ENCODE measurements at places on chromosomes 3 and 15. TPM values are rescaled to one million over a fixed set of nuclear protein-coding genes. Genes with fewer than 3 reads are reported as not detected.
A peak's percentile ranks its signal among the peaks of the same experiment; 100 is the strongest.

GRCh38 chr15:47715856-47716445 is 1.4 kb upstream of the SEMA6D start:
- no peak overlapping the region for H3K27ac ChIP-seq
- DNase-seq, result no peak
- H3K27me3 ChIP-seq, result peaks cover 29% of the 10 kb centered on the region

GRCh38 chr3:43370293-43370980 is 84.1 kb downstream of the SNRK start:
- no peak overlapping the region for H3K4me3 ChIP-seq
- H3K27ac ChIP-seq, result no peak overlapping the region
- DNase-seq, result no peak
- H3K27me3 ChIP-seq, result no peaks in the 10 kb centered on the region
- H3K36me3 ChIP-seq, result no peaks in the 10 kb centered on the region

DNA sequence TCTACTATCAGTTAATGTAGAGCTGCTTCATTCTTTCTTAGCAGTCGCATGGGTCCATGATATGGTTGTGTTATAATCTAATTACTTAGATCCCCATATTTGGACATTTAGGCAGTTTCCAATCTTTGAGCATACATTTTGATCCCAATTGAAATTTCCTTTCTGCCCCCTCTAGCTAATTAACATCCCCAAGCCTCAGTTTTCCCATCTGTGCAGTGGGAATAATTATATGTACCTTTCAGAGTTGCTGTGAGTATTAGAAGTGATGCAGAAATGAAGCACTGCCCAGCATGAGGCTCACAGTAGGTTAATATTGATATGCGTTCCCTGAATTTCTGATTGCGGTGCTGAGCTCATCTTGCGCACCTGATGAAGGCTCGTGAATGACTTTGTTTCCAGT is 21.8 kb downstream of the SPSB4 start:
- peaks cover 5% of the 10 kb centered on the region for H3K4me1 ChIP-seq
- no peak for DNase-seq
- H3K36me3 ChIP-seq, result no peaks in the 10 kb centered on the region
- no peak overlapping the region for H3K27ac ChIP-seq
- no peaks in the 10 kb centered on the region for H3K27me3 ChIP-seq
- H3K4me3 ChIP-seq, result no peak overlapping the region

PDZRN3 gene
- total RNA-seq, result not detected

- H3K4me3 ChIP-seq, result no peak overlapping the region
- no peaks in the 10 kb centered on the region for H3K27me3 ChIP-seq
- no peaks in the 10 kb centered on the region for H3K4me1 ChIP-seq
These were observed 58.5 kb upstream of the RAP2B start for GRCh38 chr3:153103406-153103945.

DNA sequence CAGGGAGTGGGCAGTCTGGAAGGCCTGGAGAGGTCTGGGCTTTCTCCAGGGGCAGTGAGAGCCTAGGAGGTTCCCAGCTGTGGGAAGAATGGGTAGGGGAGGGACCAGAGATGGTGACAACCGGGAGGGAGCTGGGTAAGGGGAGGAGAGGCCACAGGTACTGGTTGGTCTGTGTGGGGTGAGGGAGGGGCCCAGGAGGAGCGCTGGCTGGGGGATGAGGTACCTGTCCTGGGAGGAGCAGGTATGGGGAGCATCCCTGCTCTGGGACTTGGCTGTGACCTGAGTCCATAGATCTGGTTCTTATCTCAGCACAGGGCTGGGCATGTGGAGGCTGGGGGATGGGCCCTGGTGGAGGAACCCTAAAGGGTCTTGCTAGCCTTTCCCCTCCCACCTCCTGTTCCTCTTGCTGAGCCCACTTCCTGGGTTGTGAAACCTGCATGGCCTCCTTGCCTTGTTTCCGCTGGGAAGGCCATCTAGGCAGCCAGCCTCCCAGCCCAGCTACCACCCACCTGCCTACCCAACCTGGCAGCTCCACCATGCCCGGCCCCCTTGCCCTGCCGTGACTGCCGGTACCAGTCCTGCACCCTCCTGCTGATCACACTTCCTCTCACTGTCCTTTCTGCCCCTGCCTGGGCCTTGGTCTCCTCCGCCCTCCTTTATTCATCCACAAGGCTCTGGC is 11.0 kb downstream of the PRKCD start:
- peaks cover 40% of the 10 kb centered on the region for H3K4me1 ChIP-seq
- H3K36me3 ChIP-seq, result peaks cover 2% of the 10 kb centered on the region
- H3K27ac ChIP-seq, result no peak overlapping the region
- no peaks in the 10 kb centered on the region for H3K27me3 ChIP-seq

- peaks cover 20% of the 10 kb centered on the region for H3K4me1 ChIP-seq
- H3K27me3 ChIP-seq, result no peaks in the 10 kb centered on the region
- H3K4me3 ChIP-seq, result no peak overlapping the region
- peaks cover 1% of the 10 kb centered on the region for H3K36me3 ChIP-seq
- DNase-seq, result no peak
- no peak overlapping the region for H3K27ac ChIP-seq
These were observed 23.5 kb downstream of the MYO5A start for GRCh38 chr15:52505151-52505550.

DNA sequence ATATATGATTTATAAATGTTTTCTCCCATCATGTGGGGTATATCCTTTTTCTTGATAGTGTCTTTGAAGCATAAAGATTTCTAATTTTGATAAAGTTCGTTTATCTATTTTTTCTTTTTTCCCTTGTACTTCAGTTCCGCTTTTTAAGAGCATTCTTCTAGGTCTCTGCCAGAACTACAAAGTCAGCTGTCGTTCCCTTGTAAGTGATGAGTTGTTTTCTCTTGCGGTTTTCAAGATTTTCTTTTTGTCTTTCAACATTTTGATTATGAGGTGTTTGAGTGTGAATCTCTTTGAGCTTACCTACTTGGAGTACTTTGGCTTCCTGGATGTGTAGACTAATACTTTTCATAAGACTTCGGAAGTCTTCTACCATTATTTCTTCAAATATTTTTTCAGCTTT is 9.3 kb upstream of the PRICKLE2 start:
- H3K27ac ChIP-seq, result no peak overlapping the region
- no peaks in the 10 kb centered on the region for H3K36me3 ChIP-seq
- no peak overlapping the region for H3K4me3 ChIP-seq
- H3K27me3 ChIP-seq, result peaks cover 6% of the 10 kb centered on the region
- no peak for DNase-seq

DNA sequence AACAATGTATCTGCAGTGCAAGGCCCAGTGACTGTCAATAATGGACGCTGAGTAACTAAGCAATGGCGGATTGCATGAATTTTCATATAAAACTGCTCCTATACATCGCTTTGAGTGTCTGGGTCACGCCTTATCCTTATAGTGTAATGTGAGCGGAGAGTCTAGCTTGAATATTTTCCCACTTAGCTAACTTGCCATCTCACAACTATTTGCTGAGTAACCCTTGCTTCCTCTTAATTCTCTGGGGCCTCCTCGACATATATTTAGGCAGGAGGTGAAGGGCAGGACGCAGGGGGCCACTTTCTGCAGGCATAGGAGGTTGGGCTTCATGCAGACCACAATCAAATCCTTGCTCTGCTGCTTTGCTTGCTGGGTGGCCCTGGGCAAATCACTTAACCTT is 24.0 kb downstream of the ST8SIA2 start:
- no peaks in the 10 kb centered on the region for H3K4me1 ChIP-seq
- no peak for DNase-seq
- H3K4me3 ChIP-seq, result no peak overlapping the region

GRCh38 chr3:64863226-64864212 is 175.7 kb upstream of the ADAMTS9 start:
- no peak overlapping the region for H3K27ac ChIP-seq
- H3K4me3 ChIP-seq, result no peak overlapping the region
- H3K27me3 ChIP-seq, result no peaks in the 10 kb centered on the region

ZCWPW2 gene
- total RNA-seq, result 0.68 TPM

DNA sequence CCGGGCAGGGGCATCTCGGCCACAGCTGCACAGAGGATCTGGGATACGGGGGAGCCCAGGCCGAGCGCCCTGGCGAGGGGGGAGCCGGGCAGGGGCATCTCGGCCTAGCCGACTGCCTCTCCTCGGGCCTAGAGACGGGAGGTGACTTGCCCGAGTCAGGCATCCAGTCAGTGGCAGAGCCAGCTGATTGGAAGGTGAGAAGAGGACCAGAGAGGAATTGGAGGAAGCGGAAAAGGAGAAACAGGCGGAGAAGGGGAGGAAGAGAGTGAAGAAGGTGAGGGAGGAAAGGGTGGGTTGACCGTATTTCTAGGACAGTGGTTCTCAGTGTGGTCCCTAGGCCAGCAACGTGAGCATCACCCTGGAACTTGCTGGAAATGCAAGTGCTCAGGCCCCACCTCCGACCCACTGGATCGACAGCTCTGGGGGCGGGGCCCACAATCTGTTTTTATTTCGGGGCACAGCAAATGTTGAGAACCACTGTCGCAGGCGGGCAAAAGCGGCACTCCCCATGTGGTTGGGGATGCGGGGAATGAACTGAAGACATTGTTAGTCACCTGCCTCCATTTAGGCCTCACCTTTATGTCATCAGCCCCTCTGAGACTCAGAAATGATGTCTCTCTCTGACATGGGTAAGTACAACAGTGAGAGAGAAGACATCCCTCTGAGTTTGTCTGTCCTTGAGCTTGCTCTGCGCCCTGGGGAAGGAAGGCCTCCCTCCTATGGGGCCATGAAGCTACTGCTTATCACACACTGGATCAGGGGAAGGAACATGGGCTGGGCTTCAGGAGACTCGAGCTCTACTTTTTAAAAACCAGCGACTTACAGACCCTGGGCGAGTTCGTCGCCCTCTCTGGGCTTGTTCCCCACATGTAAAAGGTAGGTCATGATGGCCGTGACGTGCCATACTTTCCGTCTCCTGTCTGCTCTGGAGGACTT is 1.0 kb upstream of the MELTF start:
- peak overlapping the region; percentile 12 for H3K4me3 ChIP-seq
- no peak overlapping the region for H3K27ac ChIP-seq
- H3K4me1 ChIP-seq, result peaks cover 4% of the 10 kb centered on the region
- no peaks in the 10 kb centered on the region for H3K36me3 ChIP-seq

DNA sequence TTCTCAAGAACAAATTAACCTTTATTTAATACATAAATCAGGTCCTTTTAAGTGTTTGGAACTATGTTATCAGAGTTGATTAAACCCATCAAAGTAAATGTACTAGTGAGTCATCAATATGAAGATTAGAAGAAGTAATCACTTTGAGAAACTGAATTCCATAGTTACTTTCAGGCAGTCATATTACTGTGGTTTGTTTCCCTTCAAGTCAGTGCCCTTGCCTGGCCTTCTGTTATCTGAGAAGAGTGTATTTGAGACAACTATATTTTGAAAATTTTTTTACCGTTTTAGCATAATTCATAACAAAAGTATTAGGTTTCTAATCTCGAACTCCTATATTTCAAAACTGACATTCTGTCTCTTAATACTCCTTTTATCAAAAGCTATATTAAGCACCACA is 73.6 kb downstream of the GMPS start:
- no peaks in the 10 kb centered on the region for H3K4me1 ChIP-seq
- peaks cover 19% of the 10 kb centered on the region for H3K36me3 ChIP-seq
- no peak overlapping the region for H3K27ac ChIP-seq

DNA sequence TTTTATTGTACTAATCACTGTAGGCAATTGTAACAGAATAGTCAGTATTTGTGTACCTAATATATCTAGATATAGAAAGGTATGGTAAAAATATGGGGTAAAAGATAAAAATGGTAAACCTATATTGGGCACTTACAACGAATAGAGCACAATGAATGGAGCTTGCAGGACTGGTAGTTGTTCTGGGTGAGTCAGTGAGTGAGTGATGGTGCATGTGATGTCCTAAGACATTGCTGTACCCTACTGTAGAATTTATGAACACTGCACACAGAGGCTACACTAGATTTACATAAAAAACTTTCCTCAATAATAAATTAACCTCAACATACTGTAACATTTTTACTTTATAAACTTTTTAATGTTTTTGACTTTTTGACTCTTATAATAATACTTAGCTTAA is 274.3 kb upstream of the PPP2R3A start:
- no peaks in the 10 kb centered on the region for H3K36me3 ChIP-seq
- H3K4me3 ChIP-seq, result no peak overlapping the region
- H3K27ac ChIP-seq, result no peak overlapping the region

GRCh38 chr15:70528270-70528706 is 235.1 kb downstream of the UACA start:
- peak; percentile 78 for DNase-seq
- H3K4me3 ChIP-seq, result peak overlapping the region; percentile 54
- peak overlapping the region; percentile 78 for H3K27ac ChIP-seq
- peaks cover 61% of the 10 kb centered on the region for H3K4me1 ChIP-seq
- H3K27me3 ChIP-seq, result no peaks in the 10 kb centered on the region

GRCh38 chr3:122263974-122264588 is 61.0 kb upstream of the CSTA start:
- no peaks in the 10 kb centered on the region for H3K36me3 ChIP-seq
- no peak overlapping the region for H3K4me3 ChIP-seq
- no peak for DNase-seq
- H3K4me1 ChIP-seq, result peaks cover 10% of the 10 kb centered on the region
- H3K27ac ChIP-seq, result no peak overlapping the region

- H3K27ac ChIP-seq, result peak overlapping the region; percentile 83
- H3K4me3 ChIP-seq, result no peak overlapping the region
- peak; percentile 60 for DNase-seq
- peaks cover 43% of the 10 kb centered on the region for H3K4me1 ChIP-seq
- no peaks in the 10 kb centered on the region for H3K27me3 ChIP-seq
These were observed 19.9 kb upstream of the TATDN2 start for GRCh38 chr3:10228248-10228950.

DNA sequence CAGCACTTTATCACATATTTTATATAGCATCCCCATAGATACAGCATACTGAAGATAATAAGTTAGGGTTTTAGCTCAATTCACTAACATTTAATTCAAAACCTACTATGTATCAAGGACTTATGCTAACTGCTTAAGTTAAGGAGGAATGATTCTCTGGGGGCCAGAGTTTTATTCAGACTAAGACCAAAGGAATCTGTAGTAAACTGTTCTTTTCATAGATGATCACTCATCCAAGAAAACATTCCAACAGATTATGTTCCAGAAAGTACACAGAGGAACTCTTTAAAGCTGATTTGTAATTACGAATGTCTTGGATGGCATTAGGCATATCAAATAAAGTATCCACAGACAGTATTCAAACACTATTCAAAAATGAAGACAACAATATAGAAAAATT is 226.4 kb downstream of the SCAPER start:
- DNase-seq, result no peak
- H3K27ac ChIP-seq, result no peak overlapping the region
- peaks cover 10% of the 10 kb centered on the region for H3K36me3 ChIP-seq
- no peak overlapping the region for H3K4me3 ChIP-seq
- no peaks in the 10 kb centered on the region for H3K4me1 ChIP-seq
- H3K27me3 ChIP-seq, result no peaks in the 10 kb centered on the region

DOCK3 gene
- 4.2 TPM for total RNA-seq
